OCI-M1 (cell line): ENCODE measurements at places on chromosomes 16 and 17.

GRCh38 chr17:42337442-42337841 lies 49.1 kb downstream of the STAT5A start:
- DNase-seq = no peak

DNA sequence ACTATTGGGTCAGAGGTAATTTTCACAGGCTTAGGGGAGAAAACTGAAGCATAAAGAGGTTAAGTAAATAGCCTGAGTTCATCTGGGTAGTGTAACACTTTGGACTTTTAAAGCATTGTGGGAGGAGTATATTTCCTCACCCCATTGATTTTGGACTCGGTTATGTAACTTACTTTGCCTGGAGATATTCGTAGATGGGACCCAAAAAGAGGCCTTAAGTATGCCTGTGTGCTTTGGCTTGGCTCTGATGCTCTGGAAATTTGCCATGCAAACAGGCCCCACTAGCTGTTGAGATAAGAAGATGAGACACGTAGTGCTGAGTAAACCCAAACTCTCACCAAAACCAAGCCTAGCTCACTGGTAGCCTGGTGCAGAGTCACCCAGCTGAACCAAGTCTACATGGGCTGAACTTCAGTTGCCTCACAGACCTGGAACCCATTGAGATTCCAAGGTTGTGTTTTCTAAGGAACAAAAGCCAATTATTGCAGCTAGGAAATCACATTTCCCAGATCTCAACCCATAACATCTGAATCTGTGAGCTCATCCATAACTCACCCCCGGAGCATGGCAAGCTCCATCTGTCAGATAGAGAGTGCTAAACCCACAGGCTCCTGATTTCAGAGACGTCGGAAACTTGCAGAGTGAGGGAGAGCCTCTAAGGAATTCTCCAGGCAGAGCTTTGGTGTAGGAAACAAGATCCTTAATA lies 536.0 kb upstream of the C16orf82 start:
- no peak for DNase-seq

DNA sequence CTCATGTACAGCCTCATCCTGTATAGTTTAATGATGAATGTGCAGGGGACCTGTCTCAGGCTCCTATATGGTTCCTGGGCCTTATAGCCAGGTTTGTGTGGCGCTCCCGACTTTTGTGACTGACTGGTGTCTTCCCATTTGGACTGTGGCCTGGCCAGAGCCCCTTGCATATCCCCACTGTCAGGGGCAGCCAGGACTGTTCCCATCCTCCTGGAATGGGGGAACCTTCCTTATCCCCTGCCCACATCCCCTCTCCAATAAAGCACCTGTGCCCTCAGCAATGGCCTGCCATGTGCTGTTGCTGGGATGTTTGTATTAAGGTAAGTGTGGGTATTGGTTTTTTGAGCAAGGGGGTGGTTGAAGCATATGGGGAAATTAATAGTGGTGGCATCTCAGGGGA lies 2.6 kb downstream of the B3GNT9 start:
- no peak for DNase-seq

DNA sequence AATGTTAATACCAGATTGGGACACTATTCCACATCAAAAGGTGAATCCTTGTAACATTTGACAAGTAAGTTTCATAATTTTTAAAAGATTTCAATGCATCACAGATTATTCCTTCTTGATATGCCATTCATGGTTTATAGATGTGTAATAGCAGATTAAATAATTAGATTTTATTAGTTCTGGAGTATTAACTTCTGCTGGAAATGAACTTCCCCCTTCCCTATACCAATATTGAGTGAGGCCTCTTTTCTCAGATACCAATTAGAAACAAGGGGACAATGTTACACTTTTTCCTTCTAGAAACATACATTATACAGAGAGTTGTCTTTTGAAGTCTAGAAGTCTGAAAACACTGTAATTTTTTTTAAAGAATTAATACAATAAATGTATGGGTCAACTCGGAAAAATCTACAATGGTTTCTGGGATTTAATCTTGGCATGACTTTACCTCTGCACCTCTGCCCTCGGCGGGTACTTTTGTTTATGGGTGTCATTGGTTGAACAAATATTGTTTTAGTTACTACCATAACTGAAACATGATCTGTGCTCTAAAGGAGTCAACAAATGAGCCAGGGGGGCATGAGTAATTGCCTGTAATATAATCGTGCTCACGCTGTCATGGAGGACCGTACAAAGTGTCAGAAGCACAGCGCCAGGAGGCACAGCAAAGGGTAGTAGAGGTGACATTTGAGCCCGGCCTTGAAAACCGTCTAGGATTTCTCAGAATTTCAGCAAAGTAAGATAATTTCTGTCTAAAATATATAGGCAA lies 8.2 kb downstream of the LRRC37B start:
- no peak for DNase-seq

- no peak for DNase-seq
Measured at GRCh38 chr17:17198281-17198680, 7.9 kb downstream of the PLD6 start.

DNA sequence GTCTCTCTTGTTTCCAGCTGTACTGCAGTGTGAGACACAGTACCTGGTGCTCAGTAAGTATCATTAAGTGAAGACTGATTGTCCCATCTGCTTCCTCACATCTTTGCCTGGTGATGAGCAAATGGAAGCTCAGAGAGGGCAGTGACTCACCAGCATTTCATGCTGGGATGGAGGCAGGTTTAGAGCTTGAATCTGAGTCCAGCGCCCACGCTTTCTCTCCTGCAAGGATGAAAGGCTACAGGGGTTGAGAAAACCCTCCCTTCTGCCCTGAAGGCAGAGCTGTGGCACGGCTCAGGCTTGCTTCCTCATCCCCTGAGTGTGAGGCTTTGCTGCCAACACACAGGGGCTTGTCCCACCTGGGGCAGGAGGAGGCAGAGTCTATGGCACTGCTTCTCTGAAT lies 1.5 kb upstream of the RNF112 start:
- no peak for DNase-seq

GRCh38 chr17:82599674-82600661 lies 48.3 kb downstream of the WDR45B start:
- no peak for DNase-seq

- no peak for DNase-seq
Measured at GRCh38 chr17:38886643-38887010, 16.8 kb downstream of the LASP1 start.

DNA sequence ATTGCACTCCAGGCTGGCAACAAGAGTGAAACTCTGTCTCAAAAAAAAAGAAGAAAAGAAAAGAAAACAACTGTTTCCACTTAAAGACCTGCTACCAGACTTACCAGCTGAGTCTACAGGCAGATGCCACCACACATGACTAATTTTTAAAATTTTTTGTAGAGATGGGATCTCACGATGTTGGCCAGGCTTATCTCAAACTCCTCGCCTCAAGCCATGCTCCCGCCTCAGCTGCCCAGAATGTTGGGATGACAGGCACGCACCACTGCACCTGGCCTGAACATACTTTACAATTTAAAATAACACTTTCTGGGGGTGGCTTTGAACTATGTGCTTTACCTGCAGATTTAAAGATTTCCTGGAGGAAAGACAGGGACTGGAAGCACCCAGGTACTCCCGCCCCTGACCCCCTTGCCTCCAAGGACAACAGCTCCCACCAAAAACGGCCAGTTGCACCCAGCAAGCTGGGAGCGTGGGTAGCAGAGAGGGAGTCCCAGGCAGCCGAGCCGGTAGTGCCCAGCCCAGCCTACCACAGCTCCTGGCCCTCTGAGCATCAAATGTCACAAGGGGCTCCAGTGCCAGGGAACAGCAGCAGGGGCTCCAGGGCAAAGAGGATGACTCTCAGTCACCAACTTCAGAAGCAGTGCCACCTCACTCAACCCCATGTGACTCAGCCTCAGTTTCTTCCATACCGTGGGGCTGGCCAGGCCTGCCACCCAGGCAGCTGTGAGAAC lies 262.9 kb downstream of the PARN start:
- no peak for DNase-seq

DNA sequence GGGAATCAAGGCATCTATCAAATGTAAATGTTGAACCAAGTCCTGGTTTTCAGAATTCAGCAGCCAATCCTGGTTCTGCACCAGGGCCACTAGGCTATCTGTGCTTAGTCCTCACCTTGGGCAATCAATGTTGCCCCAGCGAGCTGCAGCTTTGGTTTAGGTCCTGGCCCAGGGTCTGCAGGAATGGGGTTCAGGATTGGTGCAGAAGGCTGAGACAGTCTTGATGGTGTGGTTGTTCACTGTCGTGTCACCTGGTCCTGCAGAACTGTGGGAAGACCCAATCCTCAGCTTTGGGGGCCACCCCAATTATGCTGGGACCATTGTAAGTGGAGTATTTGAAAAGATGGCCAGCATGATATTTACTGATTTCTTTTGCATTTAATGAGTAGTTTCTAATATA lies 10.6 kb downstream of the TERF2IP start:
- DNase-seq = no peak

DNA sequence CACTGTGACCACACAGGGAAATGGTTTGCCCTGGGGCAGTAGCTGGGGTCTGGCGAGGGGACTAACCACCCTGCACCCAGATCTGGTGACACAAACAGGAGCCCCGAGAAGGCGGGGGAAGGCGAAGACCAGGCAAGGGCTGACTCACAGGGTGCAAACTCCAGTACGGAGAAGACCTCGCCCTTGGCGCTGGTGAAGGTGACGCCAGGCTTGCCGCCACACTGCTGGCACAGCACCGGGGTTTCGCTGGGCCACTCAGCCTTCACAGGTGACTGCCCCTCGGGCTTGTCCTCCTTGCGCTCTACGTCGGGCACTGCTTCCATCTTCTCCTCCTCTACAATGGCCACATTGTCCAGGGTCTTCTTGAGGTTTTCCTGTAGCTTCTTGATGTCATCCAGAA lies 11.6 kb downstream of the SPHK1 start:
- no peak for DNase-seq

GRCh38 chr16:49709057-49709456 lies 146.9 kb downstream of the ZNF423 start:
- DNase-seq = no peak

DNA sequence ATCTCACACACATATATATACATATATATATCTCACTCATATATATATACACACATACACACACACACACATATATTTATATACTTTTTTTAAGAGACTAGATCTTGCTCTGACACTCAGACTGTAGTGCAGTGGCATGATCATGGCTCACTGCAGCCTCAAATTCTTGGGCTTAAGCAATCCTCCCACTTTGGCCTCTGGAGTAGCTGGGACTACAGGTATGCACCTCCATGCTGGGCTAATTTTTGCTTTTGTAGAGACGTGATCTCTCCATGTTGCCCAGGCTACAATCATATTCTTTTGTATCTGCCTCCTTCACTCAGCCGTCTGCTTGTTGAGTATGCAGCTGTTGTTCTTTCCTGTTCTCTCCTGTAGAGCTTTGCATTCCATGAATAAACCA lies 60.6 kb downstream of the HS3ST3B1 start:
- no peak for DNase-seq

DNA sequence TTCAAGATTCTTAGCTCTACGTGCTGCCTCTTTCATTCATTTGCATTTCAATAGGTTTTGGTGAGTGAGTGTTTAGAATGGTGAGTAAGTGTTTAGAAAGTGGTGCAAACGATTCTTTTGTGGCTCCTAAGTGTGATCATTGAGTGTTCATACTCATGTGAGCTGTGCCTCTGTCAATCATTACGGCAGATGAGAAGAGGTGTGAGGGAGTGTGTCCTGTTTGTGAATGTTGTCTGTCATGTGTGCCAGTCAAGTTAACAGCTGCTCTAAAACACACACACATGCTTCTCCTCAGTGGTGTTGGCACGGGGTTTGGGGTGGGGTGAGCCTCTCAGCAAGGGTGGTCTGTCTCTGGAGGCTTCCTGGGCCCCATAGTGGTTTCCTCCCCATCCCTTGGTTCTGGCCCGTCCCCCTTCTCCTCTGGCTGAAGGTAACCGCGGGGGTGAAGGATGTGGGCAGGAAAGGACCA lies 11.4 kb downstream of the MYL4 start:
- no peak for DNase-seq

DNA sequence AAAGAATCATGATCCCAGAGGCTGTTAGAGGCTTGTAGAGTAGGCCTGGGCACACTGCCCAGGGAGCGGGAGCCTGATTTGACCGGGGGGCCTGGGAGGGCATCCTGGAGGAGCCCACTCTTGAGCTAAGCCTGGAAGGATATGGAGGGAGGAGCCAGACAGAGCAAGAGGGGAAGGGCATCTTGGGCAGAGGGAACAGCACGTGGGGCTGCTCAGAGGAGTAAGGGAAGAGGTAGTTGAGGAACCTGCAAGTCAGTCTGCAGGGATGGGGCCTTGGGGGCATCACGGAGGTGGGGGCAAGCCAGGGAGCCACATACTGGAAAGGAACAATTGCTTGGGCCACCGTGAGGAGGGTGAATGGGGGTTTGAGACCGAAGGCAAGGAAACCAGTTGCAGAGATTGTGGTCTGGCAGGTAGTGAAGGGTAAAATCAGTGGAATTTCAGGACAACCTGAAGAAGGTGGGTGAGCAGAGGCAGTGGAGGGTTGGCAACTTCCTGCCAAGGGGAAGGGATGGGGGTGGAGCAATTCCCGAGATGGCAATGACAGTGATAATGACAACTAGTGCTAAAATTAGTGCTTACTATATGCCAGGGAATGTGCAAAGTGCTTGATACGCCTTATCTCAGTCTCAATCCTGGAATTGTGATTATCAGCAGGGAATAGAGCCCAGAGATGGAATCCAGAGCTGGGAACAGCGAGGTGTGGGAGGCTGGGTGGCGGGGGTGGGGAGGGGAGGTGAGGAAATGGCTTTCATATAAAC lies 9.7 kb upstream of the RAI1 start:
- no peak for DNase-seq

DNA sequence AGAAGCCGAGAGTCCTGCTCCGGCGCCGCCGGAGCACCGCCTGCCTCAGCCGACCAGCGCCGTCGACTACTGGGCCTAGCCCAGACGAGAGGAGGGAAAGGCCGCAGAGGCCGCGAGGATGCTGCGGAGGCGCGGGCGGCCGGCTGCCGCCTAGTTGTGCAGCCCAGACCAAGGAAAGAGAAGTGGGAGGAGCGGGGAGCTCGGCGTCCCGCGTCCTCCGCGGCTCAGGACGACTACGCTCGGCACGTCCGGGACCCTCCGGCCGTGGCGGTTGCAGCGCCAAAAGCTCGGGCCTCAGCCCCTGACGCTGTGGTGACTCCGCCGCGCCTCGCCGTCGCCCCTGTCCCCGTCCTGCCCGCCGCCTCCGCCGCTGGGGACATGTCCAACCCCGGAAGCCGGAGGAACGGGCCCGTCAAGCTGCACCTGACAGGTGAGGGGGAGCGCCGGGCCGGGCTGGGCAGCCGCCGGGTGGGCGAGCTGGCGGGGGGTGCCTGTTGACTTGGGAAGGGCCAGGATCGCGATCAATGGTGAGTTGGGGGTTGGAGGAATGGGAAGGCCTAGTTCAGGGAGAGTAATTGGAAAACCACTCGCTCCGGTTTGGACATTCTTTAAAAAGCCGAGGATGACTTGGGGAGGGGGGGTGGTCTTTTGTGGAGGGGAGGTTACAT lies 37.7 kb downstream of the RNF135 start:
- no peak for DNase-seq

- no peak for DNase-seq
Measured at GRCh38 chr16:56288019-56288418, 96.7 kb downstream of the GNAO1 start.

DNA sequence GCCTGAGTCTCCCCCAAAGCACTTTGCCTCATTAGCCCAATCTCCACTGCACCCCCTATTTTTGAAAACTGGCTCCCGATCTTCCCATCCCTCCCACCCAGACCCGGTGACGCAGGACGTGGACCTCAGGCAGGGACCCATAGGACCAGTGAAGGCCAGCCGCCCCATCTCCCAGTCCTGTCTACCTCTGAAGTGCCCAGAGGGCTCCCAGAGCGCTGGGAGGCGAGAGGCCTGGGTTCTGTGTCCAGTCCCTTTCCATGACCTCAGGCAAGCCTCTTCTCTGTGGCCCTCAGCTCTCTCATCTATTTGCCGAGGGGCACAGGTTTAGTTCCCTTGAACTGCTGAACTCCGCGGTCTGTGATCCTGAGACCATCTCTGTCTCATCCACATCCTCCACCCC lies 714 bp downstream of the TNS4 start:
- DNase-seq = no peak
